ENCODE measurements at places on chromosomes 5 and 9. TPM values are rescaled to one million over a fixed set of nuclear protein-coding genes. Genes with fewer than 3 reads are reported as not detected.

Gene CTNNA1
- 53.4 TPM for total RNA-seq

DNA sequence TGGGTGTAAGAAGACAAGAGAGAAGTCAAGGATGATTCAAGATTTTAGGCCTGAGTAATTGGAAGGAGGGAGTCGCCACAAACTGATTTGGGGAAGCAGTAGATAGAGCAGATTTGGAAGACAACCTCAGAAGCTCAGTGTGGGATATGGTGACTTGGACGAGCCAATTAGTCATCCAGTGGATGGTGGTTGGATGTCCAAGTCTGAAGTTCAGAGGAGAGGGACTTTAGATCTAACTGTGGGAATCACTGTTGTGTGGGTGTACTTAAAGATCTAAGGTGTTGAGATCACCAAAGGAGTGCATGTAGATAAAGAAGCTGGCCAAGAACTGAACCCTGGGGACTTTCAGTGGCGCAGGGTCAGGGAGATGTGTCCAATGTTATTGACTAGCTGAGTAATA, 2.2 kb downstream of the IDNK start:
- peak overlapping the region; percentile 30 for H3K4me3 ChIP-seq
- H3K27me3 ChIP-seq: no peaks in the 10 kb centered on the region
- no peak for DNase-seq
- H3K36me3 ChIP-seq: peaks cover 16% of the 10 kb centered on the region
- H3K27ac ChIP-seq: peak overlapping the region; percentile 98

Gene ADAMTSL2
- total RNA-seq: 1.7 TPM

DNA sequence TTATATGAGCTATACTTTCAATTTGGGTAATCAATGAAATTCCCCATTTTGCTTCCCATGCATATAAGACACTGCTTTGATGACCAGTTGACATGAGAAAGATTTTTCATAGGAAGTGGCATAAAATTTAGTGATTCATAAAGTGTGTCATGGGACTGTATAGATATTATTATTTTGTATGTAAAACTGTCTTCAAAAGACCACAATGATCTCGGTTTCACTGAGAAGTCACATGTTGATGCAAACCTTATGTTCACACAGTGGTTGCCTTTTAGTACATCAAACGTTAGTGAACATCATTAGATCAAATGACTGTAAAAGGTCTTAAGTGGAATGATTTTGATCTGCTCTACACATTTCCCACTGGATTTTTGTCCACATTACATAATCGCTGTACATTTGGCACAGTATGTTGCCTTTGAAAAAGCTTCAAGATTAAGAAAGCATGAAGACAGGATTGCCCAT, 349.2 kb upstream of the MEF2C start:
- no peaks in the 10 kb centered on the region for H3K27me3 ChIP-seq
- no peaks in the 10 kb centered on the region for H3K4me1 ChIP-seq
- no peak overlapping the region for H3K27ac ChIP-seq
- H3K36me3 ChIP-seq: no peaks in the 10 kb centered on the region
- H3K4me3 ChIP-seq: no peak overlapping the region

Gene ADAMTS2
- 1.4 TPM for total RNA-seq

Gene GPR150
- total RNA-seq: 0.19 TPM

DNA sequence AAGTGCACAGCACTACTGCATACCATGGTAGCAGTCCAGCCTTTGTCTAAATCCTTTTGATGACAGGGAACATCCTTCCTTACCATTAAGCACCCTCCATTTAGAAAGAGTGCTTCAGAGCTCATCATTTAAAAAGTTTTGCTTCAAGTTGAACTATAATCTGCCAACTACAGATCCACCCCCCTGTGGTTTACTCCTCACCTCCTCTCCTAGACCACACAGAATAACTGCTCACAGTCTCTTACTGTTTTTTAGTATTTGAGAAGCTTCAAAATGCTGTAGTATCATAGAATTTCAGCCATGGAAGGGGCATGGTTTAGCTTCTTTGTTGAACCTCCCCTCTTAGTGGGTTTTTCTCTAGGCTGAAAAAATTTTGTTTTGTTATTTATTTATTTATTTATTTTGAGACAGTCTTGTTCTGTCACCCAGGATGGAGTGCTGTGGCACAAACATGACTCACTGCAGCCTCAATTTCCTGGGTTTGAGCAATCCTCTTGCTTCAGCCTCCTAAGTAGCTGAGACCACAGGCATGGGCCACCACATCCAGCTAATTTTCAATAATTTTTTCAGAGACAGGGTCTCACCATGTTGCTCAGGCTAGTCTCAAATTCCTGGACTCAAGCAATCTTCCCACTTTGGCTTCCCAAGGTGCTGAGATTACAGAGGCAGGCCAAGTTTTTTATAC, 384.3 kb upstream of the RFX3 start:
- H3K36me3 ChIP-seq: no peaks in the 10 kb centered on the region
- H3K27me3 ChIP-seq: no peaks in the 10 kb centered on the region
- DNase-seq: no peak
- H3K27ac ChIP-seq: no peak overlapping the region
- no peaks in the 10 kb centered on the region for H3K4me1 ChIP-seq

Gene TMEM252
- total RNA-seq: not detected

Gene PIP5K1B
- total RNA-seq: 0.94 TPM

Gene BAAT
- total RNA-seq: 0.09 TPM

- no peak for DNase-seq
- no peaks in the 10 kb centered on the region for H3K36me3 ChIP-seq
- no peak overlapping the region for H3K4me3 ChIP-seq
- H3K27me3 ChIP-seq: no peaks in the 10 kb centered on the region
- H3K4me1 ChIP-seq: no peaks in the 10 kb centered on the region
Observed at GRCh38 chr5:160773646-160774410, 78.2 kb downstream of the ATP10B start.

GRCh38 chr9:132415181-132415580, 5.2 kb downstream of the CFAP77 start:
- H3K27me3 ChIP-seq: peaks cover 90% of the 10 kb centered on the region
- no peak overlapping the region for H3K27ac ChIP-seq
- H3K36me3 ChIP-seq: no peaks in the 10 kb centered on the region
- H3K4me1 ChIP-seq: peaks cover 10% of the 10 kb centered on the region
- no peak for DNase-seq

DNA sequence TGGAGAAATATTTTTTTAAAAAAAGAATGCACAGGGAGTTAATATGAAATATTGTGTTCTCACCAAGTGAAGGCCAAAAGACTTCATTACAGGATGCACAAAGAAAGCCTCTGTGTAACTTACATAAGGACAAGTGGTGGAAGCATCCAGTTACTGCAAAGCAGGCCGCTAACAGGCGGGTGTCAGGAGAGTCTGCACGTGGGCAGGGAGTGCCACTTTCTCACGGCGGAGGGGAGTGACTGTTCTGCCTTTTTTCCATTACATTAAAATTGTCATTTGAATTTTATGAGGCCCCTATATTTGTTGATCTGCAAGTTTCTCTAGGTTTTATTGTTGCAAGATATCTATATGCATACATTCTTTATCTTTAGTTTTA, 28.1 kb upstream of the SPATA31E1 start:
- no peak overlapping the region for H3K4me3 ChIP-seq
- no peaks in the 10 kb centered on the region for H3K4me1 ChIP-seq
- DNase-seq: no peak
- no peaks in the 10 kb centered on the region for H3K36me3 ChIP-seq
- no peak overlapping the region for H3K27ac ChIP-seq

DNA sequence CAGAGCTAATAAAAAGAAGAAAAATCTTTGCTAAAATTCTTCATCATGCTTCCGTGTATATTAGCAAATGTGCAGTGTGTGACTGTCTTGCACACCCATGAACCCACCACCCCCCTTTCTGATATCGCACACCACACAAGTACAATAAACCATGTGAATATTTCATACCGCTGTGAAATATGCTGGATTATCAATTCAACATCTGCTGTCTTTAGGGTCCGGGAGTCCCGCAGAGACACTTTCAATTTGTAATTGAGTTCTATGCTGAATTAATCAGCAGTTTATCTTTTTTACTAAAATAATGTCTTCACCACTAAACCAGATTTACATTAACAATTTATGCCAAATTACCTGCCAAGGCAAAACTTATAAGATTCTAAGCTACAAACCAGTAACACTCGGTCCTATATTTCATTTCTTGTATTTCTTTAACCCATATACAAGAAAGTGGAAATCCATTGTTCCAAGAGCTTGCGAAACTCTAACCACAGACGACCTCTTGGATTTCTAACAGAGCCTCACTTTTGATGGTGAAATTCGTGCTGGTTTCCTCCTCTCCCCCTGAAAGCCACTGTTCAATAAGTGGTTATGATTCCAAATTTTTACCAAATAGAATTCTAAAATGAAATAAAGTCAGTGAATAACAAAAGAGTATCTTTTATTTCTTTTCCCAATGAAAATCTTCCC, 44.2 kb downstream of the PSMB7 start:
- H3K27ac ChIP-seq: no peak overlapping the region
- no peaks in the 10 kb centered on the region for H3K27me3 ChIP-seq
- no peak for DNase-seq
- peaks cover 7% of the 10 kb centered on the region for H3K36me3 ChIP-seq

Gene INSYN2B
- not detected for total RNA-seq

GRCh38 chr9:127479507-127480081, 28.3 kb downstream of the LRSAM1 start:
- peaks cover 11% of the 10 kb centered on the region for H3K36me3 ChIP-seq
- H3K27me3 ChIP-seq: no peaks in the 10 kb centered on the region
- H3K4me1 ChIP-seq: no peaks in the 10 kb centered on the region

Gene APBA1
- 0.90 TPM for total RNA-seq

Gene IFNB1
- total RNA-seq: 0.05 TPM

DNA sequence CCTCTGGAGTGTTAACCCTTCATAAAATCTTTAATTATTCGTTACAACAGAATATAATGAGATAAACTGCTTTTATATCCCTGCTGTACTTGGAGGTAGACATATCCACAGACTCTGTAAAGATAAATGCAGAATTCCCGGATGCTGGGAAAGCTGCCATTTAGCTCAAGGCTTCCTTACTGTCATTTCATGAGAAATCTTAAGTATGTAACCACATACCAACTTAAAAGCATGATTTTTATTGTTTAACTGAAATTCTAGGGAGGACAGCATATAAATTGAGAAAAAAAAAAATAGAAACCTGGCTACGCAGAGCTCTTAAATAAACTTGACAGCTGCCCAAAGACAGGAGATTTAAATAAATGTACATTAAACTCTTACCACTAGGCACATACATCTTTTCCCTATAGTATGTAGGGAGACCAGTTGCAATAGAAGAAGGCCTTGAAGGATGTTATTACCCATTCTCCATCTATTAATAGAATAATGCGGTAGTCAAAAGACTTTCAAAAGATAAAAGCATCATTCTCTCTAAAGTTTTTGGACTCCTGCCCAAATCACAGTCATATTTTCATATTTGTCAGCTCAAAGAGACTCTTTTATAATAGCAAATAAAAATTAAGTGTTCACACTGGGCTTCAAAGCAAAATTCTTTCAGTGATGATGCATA, 373.8 kb downstream of the NDUFS4 start:
- no peaks in the 10 kb centered on the region for H3K4me1 ChIP-seq
- H3K27ac ChIP-seq: no peak overlapping the region
- H3K4me3 ChIP-seq: no peak overlapping the region
- H3K27me3 ChIP-seq: no peaks in the 10 kb centered on the region
- no peaks in the 10 kb centered on the region for H3K36me3 ChIP-seq

GRCh38 chr9:136618580-136619547, 43.9 kb upstream of the EGFL7 start:
- H3K36me3 ChIP-seq: no peaks in the 10 kb centered on the region
- no peak for DNase-seq
- H3K4me3 ChIP-seq: no peak overlapping the region
- no peaks in the 10 kb centered on the region for H3K27me3 ChIP-seq
- H3K4me1 ChIP-seq: peaks cover 89% of the 10 kb centered on the region

DNA sequence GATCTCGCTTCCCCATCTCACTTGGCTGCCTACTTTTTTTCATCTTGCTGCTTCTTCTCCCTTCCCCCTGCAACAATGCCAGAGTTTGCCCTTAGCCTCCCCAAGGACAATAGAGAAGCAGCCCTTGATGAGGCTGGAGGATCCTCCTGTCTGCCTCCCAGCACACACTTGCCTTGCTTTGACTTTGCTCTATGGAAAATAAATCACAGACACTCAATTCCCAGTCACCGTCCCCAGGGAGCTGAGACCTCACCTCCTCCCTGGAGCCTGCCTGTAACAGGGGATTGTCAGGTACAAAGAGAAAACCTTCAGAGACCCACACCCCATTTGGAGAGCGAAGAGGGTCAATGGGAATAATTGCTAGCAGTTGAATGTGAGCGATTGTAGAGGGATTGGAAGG, 242.1 kb upstream of the ZNF462 start:
- H3K27me3 ChIP-seq: no peaks in the 10 kb centered on the region
- H3K4me3 ChIP-seq: no peak overlapping the region
- no peaks in the 10 kb centered on the region for H3K4me1 ChIP-seq
- H3K36me3 ChIP-seq: no peaks in the 10 kb centered on the region
- no peak overlapping the region for H3K27ac ChIP-seq

Gene ANKRD33B
- 6.8 TPM for total RNA-seq

Gene LECT2
- not detected for total RNA-seq

Gene ZNF483
- total RNA-seq: 2.6 TPM

DNA sequence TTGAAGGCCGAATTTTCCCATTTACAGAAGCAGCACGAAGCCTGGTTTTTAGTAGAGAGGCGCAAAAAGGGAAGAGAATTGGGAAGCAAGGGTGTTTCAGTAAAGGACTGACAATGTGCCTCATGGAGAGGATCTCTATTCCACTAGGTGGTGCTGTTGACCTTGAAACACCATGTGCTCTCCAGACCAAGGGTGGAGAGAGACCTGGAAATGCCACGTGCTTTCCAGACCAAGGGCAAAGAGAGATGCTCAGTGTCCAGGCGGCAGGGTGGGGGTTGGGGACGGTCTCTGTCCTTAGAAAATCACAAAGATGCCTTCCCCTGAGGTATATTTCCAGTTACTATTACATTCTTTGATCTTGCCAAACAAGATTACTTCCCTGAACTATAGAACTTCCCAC, 425.3 kb downstream of the CSNK1G3 start:
- H3K27me3 ChIP-seq: no peaks in the 10 kb centered on the region
- H3K4me3 ChIP-seq: no peak overlapping the region
- H3K36me3 ChIP-seq: no peaks in the 10 kb centered on the region
- DNase-seq: no peak
- no peak overlapping the region for H3K27ac ChIP-seq
- no peaks in the 10 kb centered on the region for H3K4me1 ChIP-seq

Gene TXNDC15
- 27.7 TPM for total RNA-seq

Gene SPATA31A1
- not detected for total RNA-seq

GRCh38 chr9:120532891-120533290, 47.1 kb downstream of the CDK5RAP2 start:
- peaks cover 66% of the 10 kb centered on the region for H3K36me3 ChIP-seq
- no peak overlapping the region for H3K4me3 ChIP-seq
- no peak for DNase-seq
- no peaks in the 10 kb centered on the region for H3K27me3 ChIP-seq
- H3K4me1 ChIP-seq: no peaks in the 10 kb centered on the region
- H3K27ac ChIP-seq: no peak overlapping the region

DNA sequence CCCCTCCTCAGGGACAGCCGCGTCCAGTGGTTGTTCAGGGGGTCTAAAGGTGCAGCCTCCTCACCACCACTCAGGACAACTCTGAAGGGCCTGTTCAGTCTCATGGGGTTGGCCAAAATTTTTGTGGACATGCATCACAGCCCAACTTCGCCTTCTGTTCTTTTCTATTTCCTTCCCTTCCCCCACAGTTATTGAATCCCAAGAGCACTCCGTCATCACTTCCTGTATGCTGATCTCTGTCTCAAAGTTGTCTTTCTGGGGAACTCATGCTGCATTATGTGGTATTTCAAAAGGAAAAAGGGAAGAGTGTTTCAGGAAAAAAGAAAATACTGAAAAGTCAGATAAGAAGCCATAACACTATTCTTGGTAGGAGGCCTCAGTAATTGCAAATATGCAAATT, 355.4 kb downstream of the CAAP1 start:
- H3K4me3 ChIP-seq: no peak overlapping the region
- H3K27me3 ChIP-seq: no peaks in the 10 kb centered on the region
- no peak overlapping the region for H3K27ac ChIP-seq
- H3K4me1 ChIP-seq: no peaks in the 10 kb centered on the region
- no peak for DNase-seq
- H3K36me3 ChIP-seq: no peaks in the 10 kb centered on the region
